Activated CD8-positive, alpha-beta T cell treated with anti-CD3 and anti-CD28 coated beads, Interleukin-2, amount 10 ng/mL, durations not matched to agents 7 days and 5 days (primary cell): ENCODE measurements at places on chromosomes 2 and 18.

DNA sequence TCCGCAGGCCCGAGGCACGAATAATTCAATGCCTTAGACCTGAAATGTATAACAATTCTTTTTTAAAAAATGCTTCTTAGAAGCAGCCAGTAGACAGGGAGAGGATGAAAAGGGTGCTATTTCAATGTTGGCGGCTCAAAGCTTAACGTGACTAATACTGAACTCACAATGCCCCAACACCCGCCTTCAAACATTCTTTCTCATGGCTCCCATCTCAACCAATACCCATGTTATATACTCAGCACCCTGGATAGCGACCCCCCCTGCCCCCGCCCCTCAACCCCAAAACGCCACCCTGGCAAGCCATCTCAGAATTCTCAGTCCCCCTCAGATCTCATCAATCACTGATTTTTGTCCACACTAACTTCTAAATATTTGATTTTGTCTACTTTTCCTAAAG is 4.4 kb downstream of the FBXO41 start:
- DNase-seq = no peak
- H3K27me3 ChIP-seq = no peaks in the 10 kb centered on the region
- H3K36me3 ChIP-seq = peaks cover 13% of the 10 kb centered on the region
- no peak overlapping the region for H3K27ac ChIP-seq
- H3K4me1 ChIP-seq = peaks cover 23% of the 10 kb centered on the region

DNA sequence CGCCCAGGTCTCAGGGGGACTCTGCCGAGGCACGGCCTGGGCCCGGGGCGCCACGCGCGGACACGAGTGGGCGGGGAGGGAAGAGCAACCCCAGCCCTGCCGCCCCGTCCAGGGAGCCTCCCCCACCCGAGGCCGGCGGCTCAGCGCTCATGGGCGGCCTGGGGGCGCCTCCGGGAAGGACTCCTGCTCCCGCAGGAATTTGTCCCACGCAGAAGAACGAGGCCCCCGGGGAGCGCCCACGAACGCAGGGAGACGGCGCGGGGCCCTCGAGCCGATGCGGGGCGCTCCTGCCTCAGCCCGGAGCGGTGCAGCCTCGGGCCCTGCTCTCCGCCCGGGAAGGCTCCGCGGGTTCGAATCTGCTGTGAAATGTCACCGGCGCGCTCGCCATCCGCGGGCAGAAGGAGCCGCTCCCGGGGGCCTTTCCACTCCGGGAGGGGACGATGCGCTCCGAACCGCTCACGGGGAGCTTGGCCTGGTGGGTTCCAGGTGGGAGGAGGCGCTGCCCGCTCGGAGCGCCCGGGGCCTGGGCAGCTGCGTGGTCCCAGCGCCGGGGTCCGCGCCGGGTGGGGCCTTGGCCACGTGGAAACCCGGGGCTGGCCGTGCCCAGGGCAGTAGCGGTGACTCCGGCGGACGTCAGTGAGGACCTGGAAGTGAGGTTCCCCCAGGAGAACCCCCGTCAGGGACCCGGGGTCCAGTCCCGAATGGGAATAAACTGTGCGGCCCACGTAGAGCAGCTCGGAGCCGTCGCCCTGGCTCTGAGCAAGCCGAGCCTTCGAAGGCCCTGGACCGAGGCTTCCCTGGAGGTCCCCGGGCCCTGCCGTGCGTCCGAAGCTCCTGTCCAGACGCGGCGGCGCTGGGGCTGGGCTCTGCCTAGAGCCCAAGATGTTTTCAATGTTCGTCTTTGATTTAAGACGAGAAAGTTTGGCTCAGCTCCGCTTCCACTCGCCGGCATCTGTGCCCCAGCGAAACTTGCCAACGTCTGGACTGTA is 41.4 kb upstream of the CTDP1 start:
- peaks cover 3% of the 10 kb centered on the region for H3K4me1 ChIP-seq
- no peak overlapping the region for H3K4me3 ChIP-seq
- H3K27ac ChIP-seq = no peak overlapping the region

DNA sequence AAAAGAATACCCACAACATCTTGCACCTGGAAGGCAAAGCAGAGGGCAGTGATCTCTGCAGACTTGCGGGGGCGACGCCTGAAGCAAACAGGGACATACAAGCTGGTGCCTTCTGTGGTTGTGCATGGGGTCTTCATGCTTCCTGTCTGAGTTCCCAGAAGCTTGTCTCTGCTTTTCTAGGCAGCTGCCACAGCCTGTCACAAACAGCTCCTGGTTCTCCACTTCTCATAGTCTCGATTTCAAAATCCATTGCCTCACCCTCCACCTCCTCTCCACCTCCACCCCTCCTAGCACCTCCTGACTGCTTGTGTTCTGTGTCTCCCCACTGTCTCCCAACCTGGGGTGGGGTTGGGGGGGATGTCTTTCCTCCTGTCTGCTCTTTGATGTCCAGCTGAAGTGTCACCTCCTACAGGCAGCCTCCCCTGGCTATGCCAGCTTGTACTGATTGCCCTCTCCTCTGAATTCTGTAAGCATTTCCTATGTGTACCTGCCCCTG is 1.7 kb upstream of the PROC start:
- peak overlapping the region; percentile 75 for H3K4me3 ChIP-seq
- H3K4me1 ChIP-seq = peaks cover 23% of the 10 kb centered on the region
- DNase-seq = peak; percentile 29
- H3K36me3 ChIP-seq = peaks cover 3% of the 10 kb centered on the region
- peaks cover 20% of the 10 kb centered on the region for H3K27me3 ChIP-seq

GRCh38 chr18:907115-907884 is 2.6 kb downstream of the ADCYAP1 start:
- H3K36me3 ChIP-seq = peaks cover 2% of the 10 kb centered on the region
- peaks cover 73% of the 10 kb centered on the region for H3K27me3 ChIP-seq
- H3K4me1 ChIP-seq = peaks cover 22% of the 10 kb centered on the region
- no peak for DNase-seq
- H3K27ac ChIP-seq = no peak overlapping the region

- DNase-seq = peak; percentile 80
- peaks cover 46% of the 10 kb centered on the region for H3K4me1 ChIP-seq
- H3K27ac ChIP-seq = peak overlapping the region; percentile 81
Measured at GRCh38 chr2:172253190-172254052, 150.7 kb upstream of the DLX2 start.

DNA sequence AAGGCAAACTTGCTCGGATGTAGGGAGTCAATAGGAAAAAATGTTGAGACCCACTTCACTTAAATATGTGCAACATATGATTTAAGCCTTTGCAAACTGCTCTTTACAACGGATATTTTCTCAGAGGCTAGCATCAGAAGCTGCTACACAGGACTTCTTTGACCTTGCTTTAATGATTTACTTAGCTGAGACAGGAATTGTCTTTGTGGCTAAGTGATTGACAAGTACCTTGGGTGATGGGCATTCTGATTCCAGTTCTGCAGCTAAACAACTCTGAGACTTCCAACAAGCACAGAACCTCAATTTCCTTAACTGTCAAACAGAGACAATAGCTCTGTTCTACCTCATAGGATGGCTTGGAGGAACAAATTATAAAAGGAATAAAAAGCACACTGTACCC is 150.2 kb downstream of the NCKAP5 start:
- no peak for DNase-seq
- H3K4me1 ChIP-seq = no peaks in the 10 kb centered on the region
- H3K4me3 ChIP-seq = no peak overlapping the region
- no peaks in the 10 kb centered on the region for H3K27me3 ChIP-seq
- H3K36me3 ChIP-seq = no peaks in the 10 kb centered on the region
- no peak overlapping the region for H3K27ac ChIP-seq

DNA sequence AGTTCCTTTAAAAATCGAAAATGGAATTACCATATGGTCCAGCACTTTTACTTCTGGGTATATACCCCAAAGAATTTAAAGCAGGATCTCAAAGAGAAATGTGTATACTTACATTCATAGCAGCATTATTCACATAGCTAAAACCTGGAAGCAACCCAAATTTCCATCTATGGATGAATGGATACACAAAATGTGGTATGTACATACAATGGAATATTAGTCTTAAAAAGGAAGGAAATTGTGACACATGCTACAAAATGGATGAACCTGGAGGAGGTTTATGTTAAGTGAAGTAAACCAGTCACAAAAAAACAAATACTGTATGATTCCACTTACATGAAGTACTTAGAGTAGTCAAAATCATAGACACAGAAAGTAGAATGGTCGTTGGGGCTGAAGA is 147.9 kb upstream of the LTBP1 start:
- no peaks in the 10 kb centered on the region for H3K27me3 ChIP-seq
- H3K27ac ChIP-seq = no peak overlapping the region
- H3K4me3 ChIP-seq = no peak overlapping the region
- no peaks in the 10 kb centered on the region for H3K4me1 ChIP-seq
- no peak for DNase-seq
- no peaks in the 10 kb centered on the region for H3K36me3 ChIP-seq

DNA sequence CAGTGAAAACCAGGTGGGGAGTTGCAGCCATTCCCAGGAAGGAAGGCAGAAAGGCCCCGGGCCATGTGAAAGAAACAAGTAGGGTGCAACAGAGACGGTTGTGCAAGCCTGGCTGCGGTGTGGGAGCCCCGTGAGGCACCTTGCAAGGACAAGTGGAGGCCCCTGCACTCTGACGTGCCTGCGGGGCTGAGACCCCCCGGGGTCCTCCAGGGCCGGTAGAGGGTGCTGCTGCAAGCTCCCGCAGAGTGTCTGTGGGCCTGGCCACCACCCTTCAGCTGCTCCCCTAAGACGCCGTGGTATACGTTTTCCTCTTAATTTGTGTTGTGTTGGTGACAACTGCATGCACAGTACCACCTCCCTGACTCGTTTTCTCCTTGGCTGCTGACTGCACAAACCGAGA is 27.4 kb upstream of the MC5R start:
- no peaks in the 10 kb centered on the region for H3K36me3 ChIP-seq
- H3K27me3 ChIP-seq = peaks cover 24% of the 10 kb centered on the region
- H3K27ac ChIP-seq = no peak overlapping the region
- no peak for DNase-seq

DNA sequence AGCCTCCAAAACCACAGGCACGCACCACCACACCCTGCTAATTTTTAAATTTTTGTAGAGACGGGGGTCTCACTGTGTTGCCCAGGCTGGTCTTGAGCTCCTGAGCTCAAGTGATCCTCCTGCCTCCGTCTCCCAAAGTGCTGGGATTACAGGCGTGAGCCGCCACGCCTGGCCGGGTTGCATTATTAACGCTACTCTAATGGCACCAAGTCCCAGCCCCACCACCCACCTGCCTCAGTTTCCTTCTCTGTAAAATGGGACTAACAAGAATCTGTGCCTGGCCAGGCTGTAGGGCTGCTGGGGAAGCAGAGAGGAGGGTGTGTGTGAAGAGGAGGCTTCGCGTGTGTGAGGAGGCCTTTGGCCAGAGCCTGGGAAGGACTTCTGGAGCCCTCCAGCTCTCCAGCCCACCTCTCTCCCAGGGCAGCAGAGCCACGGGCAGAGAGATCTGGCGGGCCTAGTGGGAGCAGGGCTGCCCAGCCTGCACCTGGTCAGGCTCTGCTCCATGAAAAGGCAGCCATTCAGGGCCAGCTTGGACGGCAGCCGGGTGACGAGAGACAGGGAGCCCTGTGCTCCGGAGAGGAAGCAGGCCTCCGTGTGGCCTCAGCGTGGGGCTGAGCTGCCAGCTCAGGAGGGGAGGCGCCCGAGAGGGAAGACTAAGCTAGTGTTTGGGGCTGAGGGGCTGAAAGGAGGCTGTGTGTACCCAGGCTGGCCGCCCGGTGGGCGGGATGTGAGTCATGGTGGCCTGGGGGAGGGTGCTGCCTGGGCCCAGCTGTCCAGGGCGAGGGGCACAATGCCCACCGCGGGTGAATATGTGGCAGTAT is 7.4 kb upstream of the B3GNT7 start:
- no peak overlapping the region for H3K27ac ChIP-seq
- H3K36me3 ChIP-seq = no peaks in the 10 kb centered on the region
- H3K4me3 ChIP-seq = no peak overlapping the region
- H3K27me3 ChIP-seq = peaks cover 8% of the 10 kb centered on the region
- no peak for DNase-seq
- peaks cover 11% of the 10 kb centered on the region for H3K4me1 ChIP-seq

DNA sequence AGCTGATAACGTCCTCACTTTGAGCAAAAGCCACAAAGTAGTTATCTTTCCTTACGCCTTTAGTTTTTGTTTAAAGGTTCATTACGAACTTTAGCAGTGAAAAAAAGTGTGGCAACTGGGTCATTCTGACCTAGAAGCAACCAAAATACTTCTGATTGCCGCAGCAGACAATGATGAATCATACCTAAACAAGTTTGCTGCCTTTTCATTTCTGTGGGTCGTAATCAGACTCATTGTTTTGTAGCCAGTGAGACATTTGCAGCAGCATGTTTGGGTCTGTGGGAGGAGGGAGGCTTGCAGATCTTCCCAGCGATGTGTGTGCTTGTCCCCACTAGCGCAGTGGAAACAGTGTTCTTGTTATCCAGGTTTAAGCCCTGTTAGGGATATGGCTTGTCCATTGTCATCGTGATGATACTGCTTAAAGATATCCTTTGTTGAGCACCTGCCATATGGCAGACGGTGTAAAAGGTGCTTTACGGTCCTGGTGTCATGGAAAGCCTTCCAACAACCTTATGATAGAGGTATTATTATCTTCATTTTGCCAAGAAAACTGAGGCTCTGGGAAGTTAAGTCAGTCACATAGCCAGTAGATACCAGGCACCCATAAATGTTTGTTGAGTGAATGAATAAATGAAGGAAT is 1.3 kb upstream of the GREB1 start:
- peaks cover 23% of the 10 kb centered on the region for H3K27me3 ChIP-seq
- no peak overlapping the region for H3K27ac ChIP-seq
- no peaks in the 10 kb centered on the region for H3K4me1 ChIP-seq
- no peak for DNase-seq
- H3K36me3 ChIP-seq = no peaks in the 10 kb centered on the region

- no peak overlapping the region for H3K27ac ChIP-seq
- no peaks in the 10 kb centered on the region for H3K36me3 ChIP-seq
- DNase-seq = no peak
Measured at GRCh38 chr2:152303951-152304350, 31.0 kb upstream of the FMNL2 start.

GRCh38 chr18:59536166-59536565 is 161.1 kb downstream of the CCBE1 start:
- no peaks in the 10 kb centered on the region for H3K27me3 ChIP-seq
- no peaks in the 10 kb centered on the region for H3K4me1 ChIP-seq
- no peak overlapping the region for H3K27ac ChIP-seq
- H3K4me3 ChIP-seq = no peak overlapping the region
- H3K36me3 ChIP-seq = no peaks in the 10 kb centered on the region

DNA sequence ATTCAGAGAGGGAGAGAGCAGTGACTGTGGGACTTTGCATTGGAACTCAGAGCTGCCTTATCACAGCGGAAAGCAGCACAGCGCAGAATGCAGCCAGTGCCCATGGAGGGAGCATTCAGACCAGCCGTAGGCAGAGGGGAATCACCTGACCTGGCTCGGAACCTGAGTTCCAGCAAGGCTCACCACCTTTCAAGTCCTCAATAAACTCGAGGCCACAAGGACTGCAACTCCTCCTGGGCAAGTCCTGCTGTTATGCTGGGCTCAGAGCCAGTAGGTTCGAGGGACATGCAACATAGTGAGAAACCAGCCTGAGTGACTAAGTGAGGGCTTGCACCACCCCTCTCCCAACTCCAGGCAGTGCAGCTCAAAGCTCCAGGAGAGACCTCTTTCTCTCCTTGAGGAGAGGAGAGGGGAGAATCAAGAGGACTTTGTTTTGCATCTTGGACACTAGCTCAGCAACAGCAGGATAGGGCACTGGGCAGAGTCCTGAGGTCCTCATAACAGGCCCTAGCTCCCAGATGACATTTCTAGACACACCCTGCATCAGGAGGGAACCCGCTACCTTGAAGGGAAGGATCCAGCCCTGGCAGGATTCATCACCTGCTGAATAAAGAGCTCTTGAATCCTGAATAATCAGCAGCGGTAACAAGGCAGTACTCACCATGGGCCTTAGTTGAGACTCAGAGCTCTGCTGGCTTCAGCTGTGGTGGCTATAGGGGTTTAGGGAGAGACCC is 136.8 kb upstream of the OTOS start:
- no peak for DNase-seq
- H3K36me3 ChIP-seq = no peaks in the 10 kb centered on the region
- H3K27ac ChIP-seq = no peak overlapping the region
- H3K27me3 ChIP-seq = peaks cover 48% of the 10 kb centered on the region
